H54 (cell line): ENCODE measurements at places on chromosomes 3 and 15.
A peak's percentile ranks its signal among the peaks of the same experiment; 100 is the strongest.

- no peak for DNase-seq
Observed at GRCh38 chr15:100849021-100849854, 30.4 kb upstream of the ALDH1A3 start.

DNA sequence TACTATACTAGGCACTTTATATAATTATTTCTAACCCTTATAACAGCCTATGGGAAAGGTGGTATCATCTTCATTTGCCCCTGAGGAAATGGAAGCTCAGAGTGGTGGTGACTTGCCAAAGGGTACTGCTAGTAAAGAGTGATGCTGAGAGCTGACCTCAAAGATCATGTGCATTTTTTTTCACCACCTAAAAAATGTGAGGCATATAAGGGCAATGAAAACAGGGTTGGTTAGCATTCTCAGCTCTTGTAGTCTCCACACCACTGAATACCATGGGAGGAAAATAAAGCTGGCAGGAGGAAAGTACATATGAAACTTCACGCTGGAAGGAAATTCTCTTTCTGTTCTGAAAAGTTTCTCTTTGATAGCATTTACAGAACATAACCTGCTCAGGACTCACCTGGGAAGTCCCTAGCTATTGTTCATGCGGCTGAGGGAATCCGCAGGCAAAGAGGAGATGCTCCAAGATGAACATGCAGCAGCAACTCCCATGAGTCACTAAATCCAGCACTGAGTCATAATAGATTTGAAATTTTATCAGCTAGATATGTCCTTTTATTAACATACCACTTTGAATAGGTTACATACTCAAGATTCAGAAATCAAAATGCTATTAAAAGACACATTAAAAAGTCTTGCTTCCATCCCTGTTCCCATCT is 17.3 kb downstream of the FAIM start:
- DNase-seq = peak; percentile 22

DNA sequence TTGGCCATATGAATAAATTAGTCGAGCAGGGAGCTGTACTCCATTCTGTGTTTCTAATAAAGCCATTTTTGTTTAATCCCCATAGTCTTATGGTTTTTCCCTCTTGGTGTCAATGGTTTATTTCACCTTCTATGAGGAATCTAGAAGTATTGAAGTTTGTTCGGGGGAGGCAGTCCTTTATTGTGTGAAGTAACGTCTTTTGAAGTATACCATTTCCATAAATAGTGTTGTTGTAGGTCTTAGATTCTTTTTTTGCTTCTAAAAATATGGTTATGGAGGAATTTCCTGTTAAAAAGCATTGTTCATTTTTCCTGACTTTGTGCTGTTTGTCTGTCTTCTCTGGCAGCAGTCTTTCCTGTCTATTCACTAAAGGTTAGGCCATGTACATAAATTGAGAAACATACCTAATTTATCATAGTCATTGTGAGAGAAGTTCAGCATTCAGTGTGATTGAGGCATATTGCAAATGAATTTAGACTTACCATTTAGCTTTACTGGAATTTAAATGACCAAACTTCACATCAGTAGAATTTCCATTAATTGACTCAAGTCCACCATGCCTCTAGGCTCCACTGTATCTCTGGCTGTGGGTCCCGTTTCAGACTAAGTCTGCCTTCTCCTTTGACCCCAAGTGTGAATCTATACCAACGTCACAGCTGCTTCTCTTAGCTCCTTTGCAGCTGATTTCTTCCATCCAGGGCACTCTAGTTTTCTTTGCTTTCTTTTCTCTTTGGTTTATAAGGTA is 37.3 kb downstream of the YEATS2 start:
- no peak for DNase-seq

DNA sequence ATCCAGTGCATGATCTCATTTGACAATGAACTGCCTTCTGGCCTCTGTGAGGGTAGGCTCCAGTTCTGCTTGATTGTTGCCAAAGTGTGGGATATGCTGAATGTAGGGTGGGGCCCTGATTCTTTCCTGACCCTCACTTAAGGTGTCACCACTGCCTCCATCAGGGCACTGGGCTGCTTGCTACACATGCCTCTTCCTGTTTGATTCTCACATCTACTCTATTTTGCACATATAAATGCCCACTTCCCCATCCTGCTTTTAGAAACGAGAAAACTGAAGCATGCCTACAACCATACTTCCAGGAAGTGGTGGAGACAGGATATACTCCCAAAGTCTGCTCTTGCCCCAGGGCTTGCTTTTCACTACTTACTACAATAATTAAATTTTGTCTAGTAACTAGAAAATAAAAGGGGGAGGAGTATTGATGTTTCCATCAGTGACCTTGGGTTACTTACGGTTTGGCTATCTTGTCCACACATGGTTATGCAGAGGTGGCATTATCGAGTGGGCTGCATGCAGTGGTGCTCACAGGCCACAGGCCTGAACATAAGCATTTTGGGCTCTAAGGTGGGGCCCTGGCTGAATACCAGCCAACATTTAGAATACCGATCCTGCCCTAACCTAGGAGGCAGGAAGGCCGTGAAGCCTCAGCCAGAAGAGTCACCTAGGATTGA is 6.7 kb downstream of the ZDHHC3 start:
- DNase-seq = no peak

DNA sequence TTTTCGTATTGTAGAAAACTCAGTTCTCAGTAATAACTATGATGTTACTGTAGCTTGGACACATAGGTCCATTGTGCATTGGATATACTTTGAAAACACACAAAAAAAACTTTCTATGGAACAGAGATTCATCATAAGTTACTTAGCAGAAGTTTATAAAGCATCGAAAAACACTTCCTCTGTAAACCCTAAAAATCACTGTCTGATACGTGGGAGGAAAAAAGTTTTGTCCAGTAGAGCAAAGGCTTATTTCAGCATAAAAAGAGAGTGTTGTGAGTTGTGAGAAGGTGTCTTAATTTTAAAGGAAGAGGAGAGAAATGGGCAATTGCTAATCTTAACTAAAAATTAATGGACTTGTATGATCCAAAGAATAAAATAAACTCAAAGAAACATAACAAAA is 64.8 kb downstream of the OSTN start:
- no peak for DNase-seq

DNA sequence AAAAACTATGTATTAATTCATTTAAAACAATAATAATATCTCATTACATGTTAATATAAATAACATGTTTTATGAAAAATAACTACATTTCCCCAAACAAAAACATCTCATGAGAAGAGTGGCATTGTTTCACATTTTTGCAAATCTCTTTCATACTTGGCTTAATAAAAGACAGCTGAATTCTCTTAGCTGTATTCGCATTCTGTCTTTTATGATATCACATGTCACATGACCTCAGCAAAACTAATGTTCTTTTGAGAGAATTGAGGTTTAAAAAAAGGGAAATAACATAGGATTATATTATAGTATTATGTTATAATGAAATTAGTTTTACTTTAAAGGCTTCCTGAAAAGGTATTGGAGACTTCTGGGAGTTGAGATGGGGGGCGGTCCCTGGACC is 48.4 kb upstream of the SPPL2A start:
- DNase-seq = no peak

- DNase-seq = no peak
Observed at GRCh38 chr3:179967622-179968021, 69.1 kb downstream of the PEX5L start.

DNA sequence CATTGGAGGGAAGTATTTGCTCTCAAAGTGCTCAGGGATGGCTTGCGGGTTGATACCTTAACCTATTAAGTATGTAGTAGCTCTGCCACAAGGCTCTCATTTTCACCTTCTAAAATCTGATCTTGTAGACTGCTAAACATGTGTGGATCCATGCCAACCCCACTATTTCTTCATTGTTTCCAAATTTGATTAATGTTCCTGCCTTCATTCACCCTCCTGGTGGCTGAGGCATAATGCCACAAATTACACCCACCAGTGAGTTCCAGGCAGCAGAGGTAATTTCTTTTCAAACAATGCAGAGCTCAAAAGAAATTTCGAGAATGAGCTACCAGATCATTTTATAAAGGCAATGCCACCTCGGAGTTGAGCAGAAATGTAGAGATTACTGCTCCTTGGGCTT is 71.0 kb downstream of the EDEM1 start:
- no peak for DNase-seq

GRCh38 chr3:47398228-47398627 is 17.4 kb downstream of the PTPN23 start:
- DNase-seq = no peak

DNA sequence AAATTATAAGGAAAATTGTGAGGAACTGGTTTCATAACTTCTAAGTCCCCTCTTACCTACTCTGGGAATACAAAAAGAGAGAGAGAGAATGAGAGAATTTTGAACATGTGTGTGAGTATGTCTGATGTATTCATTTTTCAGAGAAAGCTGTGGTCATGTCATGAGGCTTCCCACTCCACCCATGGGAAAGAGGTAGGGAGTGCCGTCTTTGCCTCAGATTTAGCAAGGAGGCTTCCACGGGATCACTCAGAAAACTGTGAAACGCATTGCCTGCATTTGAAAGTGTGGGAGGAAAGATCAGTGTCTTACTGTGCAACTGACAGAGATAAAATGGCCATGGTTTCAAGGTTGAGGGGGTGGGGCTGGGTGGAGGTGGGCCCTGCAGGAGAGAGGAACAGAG is 331.5 kb upstream of the CTNNB1 start:
- DNase-seq = no peak

DNA sequence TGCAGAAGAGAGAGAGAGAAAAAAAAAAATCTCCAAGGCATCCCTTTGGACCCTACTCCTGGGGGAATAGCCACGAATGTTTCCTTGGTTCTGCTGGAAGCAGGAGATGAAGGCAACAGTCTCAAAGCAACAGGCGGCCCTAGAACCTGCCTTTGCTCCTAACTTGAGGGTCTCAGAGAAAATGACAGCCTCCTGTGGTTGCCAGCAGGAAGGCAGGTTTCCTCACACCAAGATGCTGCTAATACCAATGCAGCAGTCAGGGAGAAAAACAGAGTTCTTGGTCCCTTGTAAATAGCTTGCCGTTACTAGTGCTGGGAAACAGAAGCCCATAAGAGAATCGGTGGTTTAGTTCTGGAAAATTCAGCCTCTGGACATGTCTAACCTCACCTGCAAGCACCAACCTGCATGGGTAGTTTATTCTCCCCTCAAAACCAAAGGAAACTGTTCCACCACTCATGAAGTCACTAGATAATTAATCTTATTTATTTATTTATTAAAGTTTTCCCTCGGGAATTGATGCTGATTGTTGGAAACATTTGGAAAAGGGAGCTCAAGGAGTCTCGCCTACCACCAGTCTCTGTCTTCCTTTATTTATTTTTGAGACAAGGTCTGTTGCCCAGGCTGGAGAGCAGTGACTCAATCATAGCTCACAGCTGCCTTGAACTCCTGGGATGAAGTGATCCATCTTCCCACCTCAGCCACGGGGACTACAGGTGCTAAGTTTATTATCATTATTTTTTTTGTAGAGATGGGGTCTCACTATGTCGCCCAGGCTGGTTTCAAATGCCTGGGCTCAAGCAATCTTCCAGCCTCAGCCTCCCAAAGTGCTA is 883 bp upstream of the FRMD4B start:
- DNase-seq = no peak

GRCh38 chr15:29903785-29904464 is 81.7 kb upstream of the TJP1 start:
- DNase-seq = no peak

- DNase-seq = no peak
Observed at GRCh38 chr3:36924744-36925521, 19.9 kb downstream of the TRANK1 start.

GRCh38 chr3:195796795-195797194 is 14.9 kb downstream of the MUC4 start:
- no peak for DNase-seq

DNA sequence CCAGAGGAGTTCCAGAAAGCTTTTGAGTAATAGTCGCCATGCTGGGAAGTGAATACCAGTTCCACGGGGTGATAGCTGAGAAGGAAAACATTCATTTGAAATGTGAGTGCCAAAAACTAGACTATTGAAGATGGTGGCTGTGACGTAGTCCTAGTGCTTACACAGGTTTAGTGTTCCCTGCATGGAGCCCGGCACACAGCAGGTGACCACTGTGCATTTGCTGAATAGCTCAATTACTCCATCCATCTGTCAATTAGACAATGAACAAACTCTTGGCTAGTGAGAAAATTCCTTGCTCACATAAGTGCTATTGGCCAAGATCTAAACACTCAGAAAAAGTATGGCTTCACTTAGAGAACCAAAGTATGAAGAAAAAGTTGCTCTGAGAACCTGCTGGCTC is 448.1 kb upstream of the WNT5A start:
- DNase-seq = no peak

DNA sequence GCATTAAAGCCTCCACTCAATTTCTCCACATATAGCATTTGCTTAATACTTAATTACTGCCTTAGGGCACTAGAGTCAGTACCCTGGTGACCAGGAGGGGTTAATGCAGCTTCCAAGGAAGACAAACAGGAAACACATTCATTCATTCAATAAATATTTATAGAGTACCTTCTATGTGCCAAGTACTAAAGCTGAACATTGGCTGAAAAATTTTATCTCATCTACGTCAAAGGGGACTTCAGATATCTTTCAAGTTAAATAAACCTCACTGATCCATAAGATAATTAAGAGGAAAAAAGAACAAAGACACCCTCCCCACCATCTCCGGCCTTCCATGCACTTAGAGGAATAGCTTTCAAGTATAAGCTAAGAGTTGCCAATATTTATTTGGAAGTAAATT is 156.9 kb upstream of the PRICKLE2 start:
- no peak for DNase-seq
